ENCODE measurements at places on chromosomes 1 and 21. TPM values are rescaled to one million over a fixed set of nuclear protein-coding genes. Genes with fewer than 3 reads are reported as not detected.

DNA sequence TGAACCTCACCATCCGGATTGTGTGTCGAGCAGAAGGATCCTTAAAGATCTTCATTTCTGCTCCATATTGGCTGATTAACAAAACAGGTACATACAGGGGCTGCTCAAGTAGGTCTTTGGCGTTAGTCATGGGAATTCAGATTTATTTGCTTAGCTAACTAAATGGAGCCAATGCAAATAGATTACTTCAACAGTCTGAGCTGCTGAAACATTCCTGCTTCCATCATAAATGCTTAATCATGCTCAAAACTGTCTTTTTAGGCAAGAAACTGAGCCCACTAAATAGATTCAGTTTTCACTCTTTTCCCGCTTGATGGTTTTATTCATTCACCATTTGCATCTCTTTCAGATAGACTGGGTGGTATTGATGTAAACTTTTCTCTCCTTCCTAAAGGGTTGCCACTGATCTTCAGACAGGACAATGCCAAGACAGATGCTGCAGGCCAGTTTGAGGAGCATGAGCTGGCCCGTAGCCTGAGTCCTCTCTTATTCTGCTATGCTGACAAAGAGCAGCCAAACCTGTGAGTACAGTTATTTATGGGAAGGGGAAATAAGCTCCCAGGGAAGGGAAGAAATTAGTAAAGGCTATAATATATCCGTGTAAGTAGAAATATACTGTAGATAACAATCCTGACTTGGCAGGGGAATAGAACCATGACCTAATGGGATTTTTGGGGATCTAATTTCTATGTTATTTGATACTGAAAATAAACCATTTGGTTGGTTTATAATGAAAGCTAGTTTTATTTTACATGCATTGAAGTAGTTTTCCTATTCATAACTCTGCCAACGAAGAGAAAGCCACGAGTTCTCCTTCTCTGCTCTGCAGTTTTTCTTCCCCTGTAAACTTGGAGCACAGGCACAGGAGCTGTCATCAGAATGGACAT lies 126.4 kb downstream of the VPS13D start:
- DNase-seq, result no peak

DNA sequence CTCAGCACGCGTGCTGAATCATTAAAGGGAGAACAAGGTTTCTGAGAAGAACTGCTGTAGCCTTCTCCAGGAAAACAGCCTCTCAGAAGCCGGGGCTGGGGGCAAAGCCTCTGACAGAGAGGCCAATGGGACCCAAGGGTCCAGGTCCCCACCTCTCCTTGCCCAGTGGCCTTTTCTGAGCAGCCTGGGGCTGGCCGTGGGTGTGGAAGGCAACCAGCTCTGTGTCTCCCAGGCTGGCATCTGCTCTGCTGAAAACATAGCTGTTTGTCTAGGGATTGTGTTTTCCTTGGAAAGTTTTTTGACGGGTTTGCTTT lies 261.2 kb downstream of the NPHP4 start:
- DNase-seq, result no peak

The FNDC5 gene
- total RNA-seq, result not detected

The SMPDL3B gene
- 29.2 TPM for total RNA-seq

The KRTAP13-2 gene
- total RNA-seq, result not detected

The HORMAD1 gene
- not detected for total RNA-seq

The ARHGEF16 gene
- 25.1 TPM for total RNA-seq
